ENCODE measurements at places on chromosomes 2 and 18.

GRCh38 chr2:45282646-45283045, 273.4 kb upstream of the SIX2 start:
- DNase-seq = no peak

DNA sequence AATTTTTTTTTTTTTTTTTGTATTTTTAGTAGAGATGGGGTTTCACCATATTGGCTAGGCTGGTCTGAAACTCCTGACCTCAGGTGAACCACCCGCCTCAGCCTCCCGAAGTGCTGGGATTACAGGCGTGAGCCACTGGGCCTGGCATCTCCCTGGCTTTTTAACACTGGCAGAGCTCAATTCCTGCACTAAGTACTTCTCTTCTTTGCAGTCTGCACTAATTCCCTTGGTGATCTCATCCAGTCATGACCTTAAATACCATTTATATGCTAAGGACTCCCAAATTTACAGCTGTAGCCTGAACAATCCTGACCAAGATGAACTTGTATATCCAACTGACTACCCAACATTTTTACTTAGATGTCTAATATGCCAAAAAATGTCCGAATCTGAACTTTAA, 10.2 kb downstream of the PREPL start:
- DNase-seq = no peak

DNA sequence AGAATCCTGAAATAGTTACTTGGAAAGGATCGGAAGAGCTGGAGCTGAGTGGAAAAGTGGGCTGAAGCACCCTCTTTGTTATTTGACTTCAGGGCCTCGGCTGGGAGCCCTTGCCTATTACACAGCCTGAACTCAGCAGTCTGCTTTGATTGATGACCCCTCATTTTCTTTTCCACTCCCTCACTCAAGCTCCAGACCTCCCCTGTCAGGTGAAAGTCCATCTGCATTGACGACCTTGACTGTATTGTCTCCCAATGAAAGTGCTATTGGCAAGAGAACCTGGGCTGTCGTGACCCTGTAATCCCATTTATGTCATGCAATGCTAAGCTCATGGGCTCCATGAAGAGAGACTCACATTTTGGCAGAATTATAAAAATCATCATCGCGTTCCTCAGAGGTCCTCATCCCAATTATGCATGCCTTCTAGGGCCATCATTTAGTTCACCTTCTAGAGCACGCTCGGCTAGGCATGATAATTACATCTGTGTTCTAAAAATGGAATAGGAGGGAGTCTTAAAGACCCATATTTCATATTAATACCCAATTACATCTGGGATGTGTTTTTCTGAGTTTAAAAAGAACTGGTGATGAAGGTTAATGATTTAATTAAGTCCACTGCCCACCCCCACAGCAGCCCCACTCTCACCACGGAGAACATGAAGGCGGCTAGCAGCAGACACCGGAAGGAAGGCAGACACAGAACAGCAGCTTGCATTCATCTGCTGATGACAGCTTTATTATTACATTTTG, 472.5 kb downstream of the PID1 start:
- no peak for DNase-seq

- no peak for DNase-seq
Observed at GRCh38 chr2:184555352-184555751, 43.0 kb upstream of the ZNF804A start.

- no peak for DNase-seq
Observed at GRCh38 chr18:43961722-43962121, 684.4 kb upstream of the SYT4 start.

DNA sequence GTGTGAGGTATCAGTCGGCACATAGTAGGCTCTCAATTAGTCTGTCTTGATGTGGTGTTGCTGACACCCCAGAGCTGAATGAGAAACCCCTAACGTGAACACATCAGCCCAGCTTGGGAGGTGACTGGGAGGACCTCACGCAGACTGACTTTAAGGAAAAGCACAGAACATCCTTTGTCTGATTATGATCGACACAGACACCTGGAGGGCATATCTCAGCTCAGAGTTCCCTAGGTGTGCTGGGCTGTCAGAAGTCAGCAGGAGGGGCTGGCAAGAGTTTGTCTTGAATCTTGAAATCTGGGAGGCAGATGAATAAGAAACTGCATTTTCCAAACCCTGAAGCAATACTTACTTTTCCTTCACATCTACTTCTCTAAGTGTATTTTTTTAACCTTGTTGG, 16.8 kb upstream of the MYCN start:
- no peak for DNase-seq

DNA sequence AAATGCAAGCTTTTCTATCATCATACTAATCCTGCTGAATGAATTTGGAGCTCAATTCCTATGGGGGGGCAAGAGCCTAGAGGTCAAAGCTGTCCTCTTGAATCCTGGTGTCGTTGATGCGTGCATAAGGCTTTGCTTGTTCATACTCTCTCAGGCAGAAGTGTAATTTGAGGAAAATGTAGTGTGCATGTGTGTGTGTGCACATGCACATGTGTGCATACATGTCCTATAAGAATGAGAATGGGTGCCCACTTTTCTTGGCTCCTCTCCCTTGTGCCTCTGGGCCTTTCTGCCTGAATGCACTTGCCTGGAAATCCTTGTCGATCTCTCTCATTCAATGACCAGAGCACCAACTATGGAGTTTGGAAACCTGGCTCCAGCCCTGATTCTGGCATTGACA, 28.5 kb upstream of the C18orf32 start:
- DNase-seq = no peak

DNA sequence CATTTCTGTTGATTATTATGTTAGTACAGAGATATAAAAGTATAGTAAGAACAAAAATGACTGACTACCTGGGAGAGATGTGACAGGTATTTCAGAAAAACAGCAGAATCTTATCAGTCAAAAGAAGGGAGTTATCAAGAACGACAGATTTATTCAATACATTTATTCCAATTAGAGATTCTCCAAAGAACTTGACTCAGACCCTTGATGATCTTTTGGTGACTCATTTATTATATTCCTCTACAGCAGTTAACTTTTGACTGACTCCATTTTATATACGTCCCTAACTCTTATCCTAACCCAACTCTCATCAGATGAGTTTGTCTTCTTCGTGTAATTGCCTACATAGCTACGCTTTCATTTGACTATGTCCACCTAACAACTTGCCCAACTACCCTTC, 91.1 kb downstream of the C2orf74 start:
- DNase-seq = no peak

- DNase-seq = no peak
Observed at GRCh38 chr2:233075966-233076339, 15.8 kb downstream of the INPP5D start.

DNA sequence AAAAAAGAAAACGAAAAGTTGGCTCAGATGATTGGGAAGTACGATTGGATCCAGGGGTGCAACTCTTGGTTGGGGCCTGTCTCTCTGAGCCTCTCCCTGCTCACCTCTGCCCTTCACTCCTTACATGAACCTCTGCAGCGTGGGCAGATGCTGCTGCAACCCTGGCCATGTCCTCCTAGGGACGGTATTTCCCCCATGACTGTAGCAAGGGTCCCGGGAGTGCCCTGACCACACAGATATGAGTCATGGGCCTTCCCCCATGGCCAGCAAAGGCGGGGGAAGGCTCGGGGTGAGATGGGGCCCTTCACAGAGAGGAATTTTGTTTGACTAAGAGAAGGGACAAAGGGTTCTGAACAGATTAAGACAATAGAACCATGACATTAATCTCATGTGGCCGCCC, 129.0 kb downstream of the NCK2 start:
- no peak for DNase-seq

- no peak for DNase-seq
Observed at GRCh38 chr2:238136820-238137537, 1.5 kb upstream of the KLHL30 start.

Data from D721Med (cell line).